SHP77 treated with DMSO at 0.1 percent for 48 hours (cell line): ENCODE measurements at places on chromosomes 7 and 10.

GRCh38 chr7:151448261-151449252, 8.6 kb upstream of the CRYGN start:
- DNase-seq: peak; percentile 12

DNA sequence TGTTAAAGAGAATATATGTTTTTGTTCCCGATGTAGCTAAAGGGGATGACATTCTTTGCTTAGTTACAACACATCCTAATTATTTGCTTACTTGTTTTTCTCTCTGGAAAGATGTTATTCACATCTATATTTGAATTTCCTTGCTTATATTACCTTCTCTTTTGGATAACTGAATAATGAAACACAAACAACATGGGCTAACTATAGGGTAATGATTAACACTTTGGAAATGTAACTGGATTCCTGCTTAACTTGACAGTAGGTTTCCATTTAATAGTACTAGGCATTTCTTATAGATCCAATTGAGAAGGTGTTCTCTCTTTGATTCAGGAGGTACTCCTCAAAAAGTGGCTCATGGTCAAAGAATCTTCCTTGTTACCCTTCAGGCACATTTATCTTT, 141.1 kb downstream of the CCSER2 start:
- no peak for DNase-seq

GRCh38 chr10:33660329-33660728, 325.9 kb upstream of the NRP1 start:
- peak; percentile 48 for DNase-seq

- no peak for DNase-seq
Observed at GRCh38 chr10:126094537-126094936, 198.2 kb downstream of the FANK1 start.

GRCh38 chr10:98418665-98419468, 3.9 kb upstream of the PYROXD2 start:
- DNase-seq: no peak

- DNase-seq: no peak
Observed at GRCh38 chr10:43735907-43736306, 87.2 kb upstream of the ZNF32 start.

GRCh38 chr10:128044186-128044585, 82.0 kb downstream of the MKI67 start:
- no peak for DNase-seq

DNA sequence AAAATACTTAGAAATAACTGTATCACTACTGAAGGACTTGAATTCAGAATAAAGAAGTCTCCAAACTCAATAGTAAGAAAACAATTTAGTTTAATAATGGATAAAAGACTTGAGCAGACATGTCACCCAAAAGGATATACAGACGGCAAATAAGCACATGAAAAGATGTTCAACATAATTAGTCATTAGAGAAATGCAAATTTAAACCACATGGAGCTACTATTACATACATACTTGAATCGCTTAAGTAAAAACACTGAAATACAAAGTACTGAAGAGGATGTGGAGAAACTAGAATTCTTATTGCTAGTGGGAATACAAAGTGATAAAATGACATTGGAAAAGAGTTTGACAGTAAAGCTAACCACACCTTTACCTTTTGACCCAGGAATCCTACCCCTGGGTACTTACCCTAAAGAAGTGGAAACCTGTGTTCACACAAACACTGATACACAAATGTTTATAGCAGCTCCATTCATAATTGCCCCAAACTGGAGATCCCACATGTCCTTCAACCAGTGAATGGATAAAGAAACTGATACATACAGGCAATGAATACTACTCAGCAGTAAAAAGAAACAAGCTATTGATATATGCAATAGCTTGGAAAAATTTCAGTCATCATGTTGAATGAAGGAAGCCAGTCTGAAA, 54.3 kb upstream of the NFKB2 start:
- no peak for DNase-seq

DNA sequence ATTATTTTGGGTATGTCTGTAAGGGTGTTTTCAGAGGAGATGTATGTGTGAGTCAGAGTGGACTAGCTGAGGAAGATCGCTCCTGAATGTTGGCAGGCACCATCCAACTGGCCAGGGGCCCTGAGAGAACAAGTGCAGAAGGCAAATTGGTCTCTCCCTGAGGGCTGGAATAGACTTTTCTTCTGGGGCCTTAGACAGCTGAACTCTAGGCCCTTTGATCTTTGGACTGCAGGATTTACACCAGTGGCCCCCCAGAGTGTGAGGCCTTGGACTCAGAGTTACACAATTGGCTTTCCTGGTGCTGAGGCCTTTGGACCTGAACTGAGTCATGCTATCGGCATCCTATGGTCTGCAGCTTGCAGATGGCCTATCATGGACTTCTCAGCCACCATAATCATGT, 217.2 kb downstream of the REEP3 start:
- DNase-seq: no peak

DNA sequence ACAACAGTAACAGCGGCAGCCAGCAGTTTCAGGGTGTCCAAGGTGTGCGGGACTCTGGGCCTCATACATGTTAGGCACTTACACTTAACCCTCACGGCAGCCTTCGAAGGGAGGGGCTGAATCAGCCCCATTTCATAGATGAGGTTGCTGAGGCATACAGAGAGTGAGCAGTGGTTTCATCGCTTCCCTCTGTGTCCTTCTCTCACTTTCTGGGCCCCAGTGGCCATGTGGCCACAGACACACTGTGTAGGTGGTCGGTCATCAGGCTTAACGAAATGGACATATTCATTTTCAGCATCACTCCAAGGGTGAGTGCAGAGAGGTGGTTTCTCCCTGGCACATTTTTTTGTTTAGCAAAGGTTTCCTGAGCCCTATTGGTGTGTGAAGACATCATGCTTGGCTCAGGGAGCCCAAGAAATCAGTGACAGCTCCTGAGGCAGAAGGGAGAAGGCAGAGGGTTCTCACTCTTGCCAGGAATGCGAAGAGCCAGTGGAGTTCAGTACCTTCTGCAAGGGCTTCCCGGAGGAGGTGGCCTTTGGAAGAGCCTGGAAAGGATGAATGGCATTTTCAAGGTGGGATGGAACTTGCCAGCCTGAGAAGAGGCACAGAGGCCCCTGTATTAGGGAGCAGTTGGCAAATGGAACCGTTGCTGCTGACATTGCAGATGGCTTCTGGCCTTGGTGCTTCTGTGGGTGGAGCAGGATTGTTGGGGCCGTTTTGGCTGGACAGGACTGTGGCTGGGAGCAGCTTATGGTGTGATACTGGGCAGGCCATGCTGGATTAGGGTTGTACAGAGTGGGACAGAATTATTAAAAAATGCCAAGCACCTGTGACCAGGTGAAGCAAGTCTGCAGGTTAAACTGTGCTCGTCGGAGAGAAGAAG, 61.7 kb upstream of the PPIF start:
- DNase-seq: no peak

DNA sequence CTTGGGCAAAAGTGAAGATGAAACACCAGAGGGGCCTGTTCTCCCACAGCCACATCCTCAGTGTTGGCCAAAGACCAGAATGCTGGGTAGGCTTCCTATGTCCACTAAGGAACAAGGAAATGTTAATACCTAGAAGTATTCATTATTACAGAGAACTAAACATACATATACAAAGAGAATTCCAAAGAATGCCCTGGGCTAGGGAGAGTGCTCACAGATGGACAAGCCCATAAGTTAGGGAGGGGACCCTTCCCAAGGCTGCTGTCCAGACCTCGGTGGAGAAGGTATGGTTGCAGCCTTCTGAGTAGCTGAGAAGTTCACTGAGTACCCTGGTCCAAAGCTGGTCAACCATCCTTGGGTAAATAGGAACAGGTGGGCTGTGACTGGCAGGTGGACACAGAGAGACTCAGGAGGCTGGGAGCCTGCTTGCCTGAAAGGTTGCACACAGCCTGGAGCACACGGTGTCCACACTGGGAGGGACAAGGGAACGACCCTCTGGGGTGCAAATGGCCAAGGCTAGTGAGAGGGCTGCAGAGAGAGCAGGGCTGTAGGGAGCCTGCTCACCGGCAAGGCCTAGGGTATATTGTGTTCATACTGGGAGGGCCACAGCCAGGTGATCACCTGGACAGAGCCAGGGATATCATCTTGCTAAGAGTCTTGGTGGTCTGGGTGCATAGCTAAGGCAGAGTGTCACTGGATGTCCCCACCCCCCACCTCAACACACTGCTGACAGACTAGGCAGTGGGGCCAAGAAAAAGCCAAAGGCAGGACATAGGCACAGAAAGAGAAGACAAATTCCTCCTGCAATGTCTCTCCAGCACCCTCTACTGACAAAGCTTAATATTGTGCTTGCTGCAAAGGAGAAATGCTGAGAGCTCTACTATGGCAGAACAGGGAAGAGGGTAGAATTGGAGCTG, 40.3 kb downstream of the CPVL start:
- peak; percentile 71 for DNase-seq

DNA sequence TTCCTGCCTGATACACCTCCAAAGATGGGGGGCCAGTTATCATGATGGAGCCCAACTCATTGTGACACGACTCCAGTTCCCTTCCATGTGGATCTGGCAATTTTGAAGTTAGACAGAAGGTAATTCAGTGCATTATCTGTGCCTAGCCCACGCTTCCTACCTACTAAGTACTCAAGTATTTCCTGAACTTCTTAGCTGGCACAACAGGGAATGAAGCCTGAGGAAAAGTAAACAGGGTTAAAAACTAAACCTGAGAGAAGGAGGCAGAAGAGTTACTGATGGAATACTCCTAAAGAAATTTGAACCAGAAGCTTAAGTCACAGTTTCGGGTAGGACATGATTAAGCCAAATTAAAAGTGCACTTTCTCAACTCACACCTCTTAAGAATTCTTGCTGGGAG, 1.1 kb upstream of the SEC31B start:
- DNase-seq: no peak

- DNase-seq: no peak
Observed at GRCh38 chr7:17516771-17517170, 218.3 kb downstream of the AHR start.

DNA sequence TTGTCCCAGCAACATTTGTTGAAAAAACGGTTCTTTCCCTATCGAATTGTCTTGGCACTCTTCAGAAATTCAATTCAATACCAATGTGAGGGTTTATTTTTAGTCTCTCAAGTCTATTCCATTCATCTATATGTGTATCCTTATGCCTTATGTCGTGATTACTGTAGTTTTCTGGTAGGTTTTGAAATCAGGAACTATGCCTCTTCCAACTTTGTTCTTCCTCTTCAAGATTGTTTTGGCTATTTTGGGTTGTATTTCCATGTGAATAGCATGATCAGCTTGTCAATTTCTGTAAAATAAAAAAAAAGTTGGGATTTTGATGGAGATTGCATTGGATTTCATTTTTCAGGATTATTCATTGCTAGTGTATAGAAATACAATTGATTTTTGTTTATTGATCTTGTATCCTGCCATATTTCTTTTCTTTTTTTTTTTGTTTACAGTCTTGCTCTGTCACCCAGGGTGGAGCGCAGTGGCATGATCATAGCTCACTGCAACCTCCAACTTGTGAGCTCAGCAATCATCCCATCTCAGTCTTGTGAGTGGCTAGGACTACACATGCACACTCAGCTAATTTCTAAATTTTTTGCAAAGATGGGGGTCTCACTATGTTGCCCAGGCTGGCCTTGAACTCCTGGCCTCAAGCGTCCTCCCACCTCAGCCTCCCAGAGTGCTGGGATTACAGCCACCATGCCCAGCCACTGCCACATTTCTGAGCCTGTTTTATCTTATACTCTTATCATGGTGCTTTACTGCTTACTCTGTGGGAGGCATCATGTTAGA, 46.2 kb upstream of the MKLN1 start:
- no peak for DNase-seq

DNA sequence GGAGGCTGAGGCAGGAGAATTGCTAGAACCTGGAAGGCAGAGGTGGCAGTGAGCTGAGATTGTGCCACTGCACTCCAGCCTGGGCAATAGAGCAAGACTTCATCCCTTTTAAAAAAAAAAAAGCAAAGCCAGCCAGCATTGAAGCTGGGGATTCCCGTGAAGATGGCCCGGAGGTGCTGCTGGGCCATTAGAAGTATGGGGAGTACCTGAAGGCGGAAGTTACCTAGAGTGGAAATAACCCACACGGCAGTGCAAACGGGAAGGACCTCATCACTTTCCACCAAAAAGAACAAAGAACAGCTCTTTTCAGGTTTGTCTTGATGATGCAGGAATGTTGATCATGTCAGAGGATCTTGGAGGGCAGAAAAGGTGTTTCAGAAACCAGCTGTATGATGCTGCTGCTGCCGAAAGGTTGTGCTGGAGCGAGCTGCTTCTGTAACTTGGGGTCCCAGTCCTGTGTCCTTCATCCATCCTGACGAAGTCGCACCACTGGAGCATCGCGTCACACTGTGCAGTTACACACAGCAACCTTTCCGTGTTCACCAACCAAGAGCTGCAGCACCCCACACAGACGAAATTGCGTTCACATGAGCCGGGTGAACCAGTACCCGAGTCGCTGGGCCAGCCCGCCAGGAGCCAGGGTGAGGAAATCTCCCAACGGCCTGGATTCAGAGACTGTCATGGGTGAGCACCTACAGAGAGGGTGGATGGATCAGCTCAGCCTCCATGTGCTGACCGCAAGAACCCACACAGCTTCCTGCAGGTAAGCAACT, 8.2 kb downstream of the ZFAND2A start:
- DNase-seq: no peak

DNA sequence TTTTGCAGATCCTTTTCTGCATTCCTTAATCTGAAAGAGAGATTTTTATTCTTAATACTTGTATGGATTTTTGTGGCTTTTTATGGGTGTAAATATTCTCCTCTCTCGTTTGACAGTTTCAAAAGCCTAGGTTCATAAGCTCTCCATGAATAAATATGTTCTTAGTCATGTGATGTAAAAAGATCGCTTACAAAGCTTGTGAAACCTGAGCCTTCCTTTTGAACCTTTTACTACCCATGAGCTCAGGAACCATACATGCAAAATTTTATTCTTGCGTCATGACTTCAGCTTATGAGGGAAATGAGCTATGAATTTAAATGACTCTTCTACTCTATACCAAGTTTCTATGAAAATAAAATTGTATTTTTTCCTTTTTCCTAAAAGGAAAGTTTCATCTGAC, 98.7 kb downstream of the POLL start:
- DNase-seq: peak; percentile 32

DNA sequence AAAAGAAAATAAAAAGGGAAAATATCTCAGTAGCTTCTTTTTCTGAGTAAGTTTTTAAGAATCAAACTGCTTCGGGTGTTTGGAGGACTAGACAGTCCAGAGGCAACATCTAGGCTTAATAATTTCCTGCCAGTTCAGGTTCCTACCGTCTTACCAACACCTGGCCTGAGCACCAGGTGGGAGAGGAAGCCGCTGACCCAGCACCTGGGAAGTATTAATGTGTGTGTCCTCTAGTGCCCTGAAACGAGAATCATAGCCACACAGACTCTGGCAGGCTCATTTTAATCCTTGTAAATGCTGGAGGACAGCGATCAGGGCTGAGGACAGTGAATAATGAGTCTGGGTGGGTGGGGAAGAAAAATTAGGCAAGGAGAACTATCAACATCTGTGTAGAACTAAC, 137.4 kb downstream of the ZNF438 start:
- no peak for DNase-seq

GRCh38 chr10:99750641-99751040, 18.6 kb downstream of the CUTC start:
- DNase-seq: no peak
